Hematopoietic multipotent progenitor cell treated with erythropoietin and hydrocortisone succinate and interleukin-3 and kit ligand, for 4 days (in vitro differentiated cells): ENCODE measurements at places on chromosomes 7 and 10.

DNA sequence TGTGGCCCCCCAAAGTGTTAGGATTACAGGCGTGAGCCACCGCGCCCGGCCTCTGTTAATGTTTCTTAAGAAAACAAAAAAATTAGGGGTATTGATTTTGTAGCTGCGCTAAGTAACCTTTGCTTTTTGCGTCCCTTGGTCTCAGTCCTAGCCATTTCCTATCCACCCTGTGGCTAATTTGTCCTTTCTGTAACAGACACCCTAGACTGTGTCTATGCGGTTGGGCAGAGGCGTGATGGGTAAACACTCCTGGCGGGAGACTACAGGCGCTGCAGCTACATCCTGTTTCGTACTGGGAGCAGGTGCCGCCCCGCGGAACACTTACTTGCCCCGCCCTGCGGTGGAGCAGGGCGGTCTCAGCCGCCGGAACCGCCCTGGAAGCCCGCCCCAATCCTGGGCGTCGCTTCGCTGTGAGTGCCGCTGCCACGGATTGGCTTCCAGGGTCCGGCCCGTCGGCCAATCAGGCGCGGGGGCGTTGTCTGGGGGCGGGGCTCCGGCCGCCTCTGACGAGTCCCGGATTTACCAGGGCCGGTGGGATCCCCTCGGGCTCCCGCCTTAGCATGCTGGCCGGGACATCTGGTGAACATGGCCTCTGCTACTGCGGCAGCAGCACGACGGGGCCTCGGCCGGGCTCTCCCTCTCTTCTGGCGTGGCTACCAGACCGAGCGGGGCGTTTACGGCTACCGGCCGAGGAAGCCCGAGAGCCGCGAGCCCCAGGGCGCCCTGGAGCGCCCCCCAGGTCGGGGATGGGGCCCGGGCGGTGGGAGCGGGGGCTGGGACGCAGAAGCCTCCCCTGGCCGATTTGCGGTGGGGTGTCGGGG, at the start of gene DHTKD1:
Gene DHTKD1 (plus strand): TSS at position 506 of the 821 bp plus-strand sequence. CDS start 80 bp downstream, at position 586.
- DNase-seq = peak; percentile 99

- DNase-seq = no peak
Observed at GRCh38 chr10:118970770-118971169, 58.7 kb upstream of the NANOS1 start.

DNA sequence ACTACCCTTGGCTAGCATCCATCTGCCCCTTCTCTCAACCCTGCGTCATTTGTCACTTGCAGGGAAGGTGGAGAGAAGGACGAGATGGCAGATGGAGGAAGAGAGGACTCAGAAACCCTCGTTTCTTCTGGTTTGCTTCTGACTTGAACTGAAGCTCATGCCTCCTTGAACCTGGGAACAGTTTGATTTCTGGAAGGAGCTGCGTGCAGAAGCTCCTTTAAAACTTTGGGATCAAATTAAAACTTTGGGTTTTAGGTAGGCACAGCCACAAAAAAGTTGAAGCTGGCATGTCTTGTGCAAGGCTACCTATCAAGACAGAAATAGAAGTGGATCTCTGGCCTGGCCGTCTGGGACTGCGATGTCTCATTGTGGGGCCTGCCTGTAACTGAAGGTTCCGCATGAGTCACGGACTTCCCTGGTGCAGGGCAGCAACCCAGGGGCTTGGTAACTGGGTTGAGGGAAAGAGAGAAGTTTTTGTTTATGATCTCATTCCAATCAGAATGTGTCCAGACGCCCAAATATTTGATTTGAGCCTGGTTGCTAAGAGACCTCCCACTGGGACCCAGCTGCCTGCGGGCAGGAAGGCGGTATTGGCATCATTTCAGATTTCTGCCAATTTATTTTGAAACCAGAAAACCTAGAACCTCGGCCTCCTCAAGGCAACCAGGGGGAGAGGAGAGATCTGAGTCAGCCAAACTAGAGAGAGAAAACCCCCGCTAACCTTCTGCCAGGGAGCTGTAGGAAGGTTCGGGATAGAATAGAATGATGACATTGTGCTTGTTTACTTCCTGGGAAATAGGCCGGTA, 15.8 kb upstream of the CAMK1D start:
- peak; percentile 75 for DNase-seq

DNA sequence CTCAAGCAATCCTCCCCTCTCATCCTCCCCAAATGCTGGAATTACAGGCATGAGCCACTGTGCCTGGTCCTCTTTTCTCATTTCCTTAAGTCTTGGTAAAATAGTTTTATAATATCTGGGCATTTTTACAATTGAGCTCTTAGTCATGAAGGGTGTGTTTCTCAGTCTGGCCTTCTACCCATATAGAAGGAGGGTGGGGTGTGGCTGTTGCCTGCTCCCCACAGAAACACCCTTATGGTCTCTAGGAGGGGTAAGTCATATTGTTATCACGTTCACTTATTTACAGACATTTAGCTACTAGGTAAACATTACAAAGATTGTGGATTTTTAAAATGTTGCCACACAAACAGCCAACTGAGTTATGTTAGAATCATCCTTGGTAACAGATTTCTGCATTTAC, 6.7 kb upstream of the OTUD1 start:
- DNase-seq = peak; percentile 30

- peak; percentile 74 for DNase-seq
Observed at GRCh38 chr7:4809091-4809591, 33.7 kb downstream of the AP5Z1 start.

- DNase-seq = no peak
Observed at GRCh38 chr10:62266611-62267010, 2.0 kb downstream of the RTKN2 start.

DNA sequence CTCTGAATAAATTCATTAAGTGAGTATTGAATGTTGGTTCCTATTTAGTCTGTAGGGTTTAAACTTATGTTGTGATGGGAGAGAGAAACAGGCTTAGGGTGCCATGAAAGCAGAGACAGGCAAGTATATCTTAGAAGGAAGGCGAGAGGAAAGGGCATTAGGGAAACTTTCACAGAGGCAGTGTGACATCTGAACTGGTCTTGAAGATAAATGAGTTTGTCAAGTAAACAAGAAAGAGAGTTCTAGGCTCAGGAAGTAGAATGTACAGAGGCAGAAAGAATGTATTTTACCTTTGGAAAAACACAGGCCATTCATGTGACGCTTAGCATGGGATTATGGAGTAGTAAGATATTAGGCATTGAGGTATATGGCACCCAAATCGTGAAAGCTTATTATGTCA, 34.5 kb downstream of the GLCCI1 start:
- no peak for DNase-seq

DNA sequence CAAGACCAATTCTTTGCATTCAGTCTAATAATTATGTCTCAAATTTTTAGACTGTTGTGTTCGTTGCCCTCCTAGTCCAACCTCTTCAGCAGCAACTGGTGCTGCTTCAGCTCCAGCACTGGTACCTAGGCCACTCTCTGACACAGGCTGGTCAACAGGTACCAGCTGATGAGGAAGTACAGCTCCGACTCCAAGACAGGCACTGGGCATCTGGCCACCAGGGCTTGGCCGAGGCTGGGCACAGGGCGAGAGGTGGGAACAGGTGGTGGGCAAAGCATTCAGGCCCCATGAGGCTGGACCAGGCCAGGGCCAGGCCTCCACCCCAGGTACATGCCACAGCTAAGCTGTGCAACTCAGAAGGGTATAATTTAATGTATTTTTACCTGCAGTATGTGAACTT, 151.5 kb upstream of the AGR3 start:
- DNase-seq = no peak

GRCh38 chr7:111986601-111987000, 219.6 kb downstream of the DOCK4 start:
- DNase-seq = no peak

GRCh38 chr7:121328508-121329190, at the start of gene WNT16:
Gene WNT16 (plus strand): TSS chr7:121329000. CDS start chr7:121329293, 293 bp downstream.
- peak; percentile 4 for DNase-seq

- no peak for DNase-seq
Observed at GRCh38 chr7:116041615-116042014, 11.1 kb upstream of the TFEC start.

DNA sequence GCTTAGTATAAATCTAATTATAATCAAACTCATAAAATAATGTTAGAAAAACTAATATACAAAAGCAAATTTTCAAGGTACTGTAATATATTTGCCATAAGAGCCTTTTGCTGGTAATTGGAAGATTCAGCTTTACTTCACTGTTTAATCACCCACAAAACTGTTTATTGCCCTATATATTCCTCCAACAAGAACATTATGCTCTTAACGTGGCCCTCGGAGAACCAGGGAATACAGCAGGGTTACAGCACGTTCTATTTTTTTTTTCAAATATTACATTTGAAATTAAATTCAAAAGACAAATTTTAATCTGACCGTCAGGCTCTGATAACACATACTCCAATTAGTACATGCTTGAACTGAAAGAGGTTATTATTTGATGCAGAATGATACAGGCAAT, 336.3 kb upstream of the LRRN3 start:
- DNase-seq = no peak

DNA sequence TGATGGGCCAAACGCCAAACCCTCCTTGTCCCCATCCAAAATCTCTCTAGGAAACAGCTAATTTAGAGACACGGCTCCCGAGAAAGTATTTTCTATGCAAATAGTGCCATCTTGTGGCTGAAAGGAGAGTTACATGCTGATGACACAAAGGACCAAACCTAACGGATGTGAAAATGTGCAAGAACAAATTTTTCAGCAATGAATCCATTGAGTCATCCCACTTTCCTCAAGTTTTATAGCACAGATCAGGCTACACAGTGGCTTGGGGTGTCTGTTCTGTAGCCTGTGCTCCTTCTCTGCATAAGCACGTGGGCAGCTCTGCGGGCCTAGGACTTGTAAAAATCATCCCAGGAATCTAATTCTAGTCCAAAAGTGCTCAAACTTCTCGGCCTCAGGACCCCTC, 154.8 kb upstream of the PRR15 start:
- DNase-seq = peak; percentile 85

GRCh38 chr10:11074536-11075267, 57.0 kb downstream of the CELF2 start:
- DNase-seq = no peak

DNA sequence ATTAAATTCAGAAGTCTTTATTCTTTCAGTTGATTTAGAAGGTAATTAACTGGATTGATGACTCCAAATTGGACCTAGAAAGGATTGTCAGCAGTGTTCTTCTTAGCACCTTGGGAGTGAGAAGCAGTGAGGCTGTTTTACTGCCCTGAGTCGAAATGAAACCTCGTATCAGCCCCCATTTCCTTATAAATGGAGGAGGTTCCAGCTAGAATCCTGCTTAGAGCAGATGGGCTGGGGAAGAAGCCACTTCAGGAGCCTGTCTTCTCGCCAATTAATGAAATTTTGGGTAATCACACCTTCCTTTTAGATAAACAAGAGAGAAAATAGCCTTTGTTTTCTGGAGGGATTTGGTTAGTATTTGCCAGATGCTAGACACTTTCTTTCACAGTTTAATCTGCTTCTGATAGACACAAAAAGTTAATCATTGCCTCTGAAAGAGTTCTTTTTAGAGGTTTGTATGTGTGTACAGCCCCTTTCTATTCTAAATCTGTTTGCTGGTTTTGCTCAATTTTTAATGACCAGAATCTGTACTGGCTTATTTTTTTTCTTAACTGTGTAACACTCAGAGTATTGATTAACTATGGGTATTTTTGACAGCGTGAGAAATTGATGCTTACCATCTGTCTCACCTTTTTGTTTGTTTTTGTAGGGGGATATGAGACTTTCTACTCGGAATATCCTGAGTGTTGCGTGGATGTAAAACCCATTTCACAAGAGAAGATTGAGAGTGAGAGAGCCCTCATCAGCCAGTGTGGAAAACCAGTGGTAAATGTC, 4.6 kb downstream of the DUSP5 start:
- no peak for DNase-seq
